Ovary (tissue), 10 donors: ENCODE measurements at places on chromosomes 5 and 9. TPM values are rescaled to one million over a fixed set of nuclear protein-coding genes. Genes with fewer than 3 reads are reported as not detected.
A peak's percentile ranks its signal among the peaks of the same experiment; 100 is the strongest.

- no peaks in the 10 kb centered on the region for H3K27me3 ChIP-seq
- no peaks in the 10 kb centered on the region for H3K4me1 ChIP-seq
- H3K4me3 ChIP-seq, result no peak overlapping the region
- no peak overlapping the region for H3K27ac ChIP-seq
- no peak for DNase-seq
- H3K36me3 ChIP-seq, result no peaks in the 10 kb centered on the region
Observed at GRCh38 chr9:73780916-73781315, 629.3 kb downstream of the ANXA1 start.

CAMK4 gene
- 0.58 TPM for polyA plus RNA-seq

- no peak for DNase-seq
- no peak overlapping the region for H3K27ac ChIP-seq
- no peaks in the 10 kb centered on the region for H3K27me3 ChIP-seq
- H3K4me3 ChIP-seq, result no peak overlapping the region
Observed at GRCh38 chr9:87039809-87040392, 92.6 kb upstream of the GAS1 start.

FOXD4 gene
- 0.12 TPM for polyA plus RNA-seq

GRCh38 chr5:33854733-33855151 is 37.0 kb downstream of the ADAMTS12 start:
- no peaks in the 10 kb centered on the region for H3K27me3 ChIP-seq
- H3K36me3 ChIP-seq, result no peaks in the 10 kb centered on the region
- no peak overlapping the region for H3K4me3 ChIP-seq
- peak; percentile 45 for DNase-seq
- no peak overlapping the region for H3K27ac ChIP-seq
- peaks cover 18% of the 10 kb centered on the region for H3K4me1 ChIP-seq

- no peaks in the 10 kb centered on the region for H3K4me1 ChIP-seq
- H3K27ac ChIP-seq, result no peak overlapping the region
- no peak overlapping the region for H3K4me3 ChIP-seq
- no peaks in the 10 kb centered on the region for H3K36me3 ChIP-seq
Observed at GRCh38 chr5:120873083-120873482, 409.0 kb downstream of the PRR16 start.

TXNDC8 gene
- not detected for polyA plus RNA-seq

DNA sequence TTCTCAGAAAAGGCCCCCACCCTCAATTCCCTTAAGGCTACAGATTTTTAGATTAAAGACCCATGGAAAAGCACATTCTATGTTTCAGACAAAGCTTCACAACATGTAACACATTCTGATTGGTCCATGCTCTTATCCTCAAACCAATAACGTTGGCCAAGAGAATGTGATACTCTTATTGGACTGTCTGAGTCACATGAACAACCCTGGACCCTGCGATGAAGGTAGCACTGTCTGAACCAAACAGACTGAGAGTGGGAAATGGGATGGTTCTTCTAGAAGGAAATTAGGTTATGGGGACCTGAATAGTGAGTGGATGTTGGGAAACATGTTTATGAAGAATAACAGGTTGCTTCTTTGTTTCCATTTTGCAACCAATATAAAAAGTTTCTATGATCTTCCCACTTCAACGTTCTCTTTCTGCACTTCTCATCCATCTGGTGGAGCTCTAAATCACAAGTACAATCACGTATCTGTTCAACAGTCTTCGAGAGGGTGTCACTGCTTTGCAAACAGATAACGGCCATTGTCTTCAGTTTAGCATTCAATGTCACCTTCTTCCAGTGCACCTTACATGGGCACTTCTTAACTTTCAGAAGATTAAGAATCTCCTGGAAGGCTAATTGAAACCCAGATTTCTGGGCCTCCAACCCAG is 81.6 kb downstream of the PTCH1 start:
- no peak for DNase-seq
- H3K4me1 ChIP-seq, result no peaks in the 10 kb centered on the region
- H3K36me3 ChIP-seq, result no peaks in the 10 kb centered on the region
- no peak overlapping the region for H3K27ac ChIP-seq
- H3K4me3 ChIP-seq, result no peak overlapping the region

- no peaks in the 10 kb centered on the region for H3K27me3 ChIP-seq
- H3K36me3 ChIP-seq, result no peaks in the 10 kb centered on the region
- no peaks in the 10 kb centered on the region for H3K4me1 ChIP-seq
- no peak for DNase-seq
- H3K27ac ChIP-seq, result no peak overlapping the region
- no peak overlapping the region for H3K4me3 ChIP-seq
Observed at GRCh38 chr9:21357479-21358460, 7.1 kb upstream of the IFNA6 start.

NUTM2F gene
- not detected for polyA plus RNA-seq

- no peak overlapping the region for H3K27ac ChIP-seq
- H3K27me3 ChIP-seq, result no peaks in the 10 kb centered on the region
- H3K4me1 ChIP-seq, result no peaks in the 10 kb centered on the region
- H3K36me3 ChIP-seq, result no peaks in the 10 kb centered on the region
- no peak for DNase-seq
Observed at GRCh38 chr9:18238254-18238653, 235.7 kb upstream of the ADAMTSL1 start.

DNA sequence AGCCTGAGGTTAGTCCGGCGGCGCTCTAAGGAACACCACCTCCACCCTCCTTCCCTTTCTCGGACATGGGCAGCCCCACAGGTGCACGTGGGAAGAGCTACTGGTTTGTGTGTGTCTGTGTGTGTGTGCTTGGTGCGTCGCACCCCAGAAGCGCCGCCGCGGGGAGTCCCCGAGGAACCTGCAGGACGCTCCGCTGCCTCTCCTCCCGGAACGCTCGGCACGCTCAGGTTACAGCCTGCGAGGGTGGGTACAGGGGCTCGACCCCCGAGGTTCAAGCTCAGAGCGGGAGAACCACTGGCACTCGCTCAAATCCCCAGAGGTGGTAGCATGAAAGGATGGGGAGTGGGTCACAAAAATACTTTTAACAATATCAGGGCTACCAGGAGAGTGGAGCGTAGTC is 2.0 kb downstream of the ASTN2 start:
- DNase-seq, result no peak
- H3K27ac ChIP-seq, result no peak overlapping the region
- no peak overlapping the region for H3K4me3 ChIP-seq

PTGR1 gene
- polyA plus RNA-seq, result 16.7 TPM

DNA sequence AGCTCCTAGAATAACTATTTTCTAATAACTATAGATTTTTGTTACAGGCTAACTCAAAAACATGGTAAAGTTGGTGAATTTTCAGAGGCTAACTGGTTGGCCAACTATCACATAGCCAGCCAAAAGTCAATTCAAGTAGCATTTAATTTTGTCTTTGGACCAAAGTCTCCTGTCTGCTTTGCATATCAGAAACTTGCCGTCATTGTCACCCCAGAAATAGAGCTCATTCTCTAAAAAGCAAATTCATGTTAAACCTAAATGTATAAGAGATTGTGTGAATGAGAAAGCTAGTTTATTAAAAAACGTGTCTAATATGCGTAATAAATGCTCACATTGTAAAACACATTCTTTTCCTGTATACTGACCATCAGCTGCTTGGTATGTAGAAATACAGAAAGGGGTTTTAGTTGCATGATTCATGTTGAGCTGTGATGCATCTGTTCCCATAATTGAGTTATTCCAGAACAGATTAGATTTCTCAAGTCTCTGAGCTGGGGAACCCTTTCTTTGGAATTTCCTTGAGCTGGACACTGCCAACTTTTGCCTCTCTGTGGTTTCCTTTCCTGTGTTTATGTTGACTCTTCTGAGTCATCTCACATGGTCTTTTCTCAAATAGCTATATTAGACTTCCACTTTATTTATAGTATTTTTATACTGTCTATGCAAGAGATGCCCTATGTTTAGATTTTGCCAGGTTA is 7.3 kb downstream of the SRFBP1 start:
- no peaks in the 10 kb centered on the region for H3K36me3 ChIP-seq
- H3K27me3 ChIP-seq, result no peaks in the 10 kb centered on the region
- H3K27ac ChIP-seq, result no peak overlapping the region
- DNase-seq, result no peak
- peaks cover 4% of the 10 kb centered on the region for H3K4me1 ChIP-seq

- H3K36me3 ChIP-seq, result no peaks in the 10 kb centered on the region
- H3K27ac ChIP-seq, result no peak overlapping the region
- DNase-seq, result no peak
- H3K4me3 ChIP-seq, result no peak overlapping the region
- no peaks in the 10 kb centered on the region for H3K4me1 ChIP-seq
Observed at GRCh38 chr5:103539376-103540330, 22.9 kb downstream of the NUDT12 start.

PRKAA1 gene
- 56.1 TPM for polyA plus RNA-seq

DNA sequence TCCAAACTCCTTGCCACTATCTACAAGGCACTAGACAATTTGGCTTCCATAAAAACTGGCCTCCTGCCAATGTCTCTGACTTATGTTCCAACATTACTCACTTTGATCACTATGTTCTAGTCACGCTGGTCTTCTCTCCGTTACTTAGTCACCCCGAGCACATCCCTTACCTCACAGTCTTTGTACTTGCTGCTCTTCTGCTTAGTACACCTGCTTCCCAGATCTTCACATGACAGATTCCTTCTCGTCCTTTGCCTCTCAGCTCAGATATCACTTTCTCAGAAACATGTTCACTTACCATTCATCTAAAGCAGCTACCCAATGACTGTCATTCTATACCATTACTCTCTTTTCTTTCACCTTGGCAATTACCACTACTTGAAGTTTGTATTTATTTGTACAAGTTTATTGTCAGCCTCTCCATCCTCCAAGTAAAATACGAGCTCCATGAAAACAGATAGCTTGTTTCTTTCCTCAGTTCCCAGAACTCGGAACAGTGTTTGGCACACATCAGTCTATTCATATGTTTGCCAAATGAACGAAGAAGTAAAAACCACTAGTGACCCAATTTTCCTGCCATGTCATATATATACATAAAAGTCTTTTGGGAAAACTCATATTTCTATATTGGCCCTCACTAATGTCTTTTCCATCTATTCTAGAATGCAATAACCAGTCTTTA is 5.9 kb upstream of the SLC22A5 start:
- no peak overlapping the region for H3K4me3 ChIP-seq
- no peaks in the 10 kb centered on the region for H3K36me3 ChIP-seq
- no peaks in the 10 kb centered on the region for H3K27me3 ChIP-seq
- H3K4me1 ChIP-seq, result no peaks in the 10 kb centered on the region
- DNase-seq, result peak; percentile 55
- H3K27ac ChIP-seq, result no peak overlapping the region

DNA sequence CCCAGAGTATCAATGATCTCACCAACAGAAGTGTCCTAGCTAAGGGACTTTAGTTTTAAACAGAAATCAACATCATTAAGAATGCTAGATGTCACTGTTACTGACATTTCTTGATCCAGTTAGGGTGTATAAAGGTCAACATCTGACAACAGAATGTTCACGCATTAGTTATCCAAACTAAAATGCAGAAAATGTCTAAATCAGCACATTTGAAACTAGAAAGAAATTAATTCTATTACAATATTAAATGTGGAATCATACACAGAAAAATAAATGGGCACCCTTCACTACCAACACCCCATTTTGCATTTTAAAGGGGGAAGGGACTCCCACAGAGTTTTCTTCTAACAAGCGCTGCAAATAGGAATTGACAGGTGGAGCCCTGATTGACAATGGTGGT is 24.5 kb downstream of the ELAVL2 start:
- no peak for DNase-seq
- no peaks in the 10 kb centered on the region for H3K27me3 ChIP-seq
- H3K27ac ChIP-seq, result no peak overlapping the region
- H3K36me3 ChIP-seq, result no peaks in the 10 kb centered on the region
- H3K4me1 ChIP-seq, result no peaks in the 10 kb centered on the region

- no peak overlapping the region for H3K27ac ChIP-seq
- no peaks in the 10 kb centered on the region for H3K36me3 ChIP-seq
- no peaks in the 10 kb centered on the region for H3K27me3 ChIP-seq
- no peaks in the 10 kb centered on the region for H3K4me1 ChIP-seq
- no peak overlapping the region for H3K4me3 ChIP-seq
Observed at GRCh38 chr9:93258419-93258817, 74.5 kb downstream of the WNK2 start.

PLAC8L1 gene
- polyA plus RNA-seq, result not detected

DNA sequence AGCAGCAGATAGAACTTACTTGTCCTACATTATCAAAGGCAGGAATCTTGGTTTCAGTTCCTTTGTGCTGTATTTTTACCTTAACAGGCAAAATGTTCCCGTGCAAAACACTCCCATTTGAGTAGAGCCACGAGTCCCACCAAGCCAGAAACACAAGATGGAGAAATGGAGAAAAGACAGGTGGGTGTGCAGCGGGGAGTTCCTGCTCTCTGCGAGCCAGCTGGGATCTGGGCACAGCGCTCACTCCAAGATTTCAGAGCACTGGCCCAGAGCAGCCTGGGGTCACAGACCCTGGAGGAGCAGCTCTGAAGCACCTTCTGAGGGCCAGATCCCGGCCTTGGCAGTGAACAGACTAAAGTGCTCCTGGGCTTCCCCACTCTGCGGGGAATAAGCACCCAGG is 2.9 kb downstream of the UCK1 start:
- no peak overlapping the region for H3K27ac ChIP-seq
- peaks cover 7% of the 10 kb centered on the region for H3K4me1 ChIP-seq
- H3K36me3 ChIP-seq, result no peaks in the 10 kb centered on the region

DNA sequence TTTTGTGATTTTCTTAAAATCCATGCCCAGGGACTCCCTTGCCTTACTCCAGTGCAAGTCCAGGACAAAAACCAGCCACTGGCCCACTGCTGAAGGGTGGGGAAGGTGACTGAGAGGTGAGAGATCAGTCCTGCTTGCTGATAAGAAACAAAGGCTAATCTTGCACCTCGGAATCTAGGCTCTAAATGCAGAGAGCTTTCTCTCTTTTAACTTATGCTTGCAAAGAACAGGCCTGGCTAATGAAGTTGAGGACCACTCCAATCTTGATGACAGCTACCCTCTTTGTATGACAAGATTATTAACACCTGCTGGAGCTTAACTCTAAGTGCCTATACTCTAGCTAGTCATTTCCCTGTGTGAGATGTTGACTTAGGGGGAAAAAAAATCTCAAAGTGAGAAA is 8.8 kb downstream of the TLE1 start:
- H3K36me3 ChIP-seq, result no peaks in the 10 kb centered on the region
- H3K27ac ChIP-seq, result no peak overlapping the region
- no peak overlapping the region for H3K4me3 ChIP-seq
- DNase-seq, result no peak
- no peaks in the 10 kb centered on the region for H3K4me1 ChIP-seq
- no peaks in the 10 kb centered on the region for H3K27me3 ChIP-seq

TMEM174 gene
- not detected for polyA plus RNA-seq

DNA sequence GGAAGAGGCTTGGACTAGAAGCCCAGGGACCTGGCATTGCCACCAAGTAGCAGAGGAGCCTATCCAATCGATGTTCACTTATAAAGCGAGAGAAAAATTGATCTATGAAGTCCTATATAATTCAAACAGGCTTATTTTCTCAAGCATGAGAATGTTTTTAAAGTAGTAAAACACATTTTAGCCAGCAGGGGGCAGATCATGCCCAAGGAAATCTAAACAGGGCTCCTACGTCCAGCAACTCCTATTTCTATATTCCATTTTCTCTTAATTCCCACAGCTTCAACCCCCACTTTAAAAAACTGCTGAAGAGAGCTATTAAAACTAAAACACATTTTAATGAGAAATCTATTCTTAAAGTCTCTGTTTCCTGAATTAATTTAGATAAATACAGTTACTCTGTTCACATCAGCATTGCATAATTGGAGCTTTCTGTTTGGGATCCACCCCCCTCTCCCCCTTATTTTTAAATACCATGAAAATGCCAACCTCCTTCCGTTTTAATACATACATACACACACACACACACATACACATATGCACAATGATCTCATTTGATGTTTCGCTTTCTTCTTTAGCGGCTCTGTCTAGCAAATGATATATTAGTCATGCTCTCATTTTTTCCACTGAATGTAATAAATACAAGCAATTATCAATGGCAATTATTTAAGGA is 144.9 kb downstream of the MYO10 start:
- H3K4me3 ChIP-seq, result no peak overlapping the region
- no peaks in the 10 kb centered on the region for H3K27me3 ChIP-seq
- H3K27ac ChIP-seq, result no peak overlapping the region
- peak; percentile 49 for DNase-seq
- H3K36me3 ChIP-seq, result no peaks in the 10 kb centered on the region
- no peaks in the 10 kb centered on the region for H3K4me1 ChIP-seq
